T1000 (cell line): ENCODE measurements at places on chromosomes 13 and 19.
A peak's percentile ranks its signal among the peaks of the same experiment; 100 is the strongest.

- no peak for DNase-seq
These were observed 197.0 kb downstream of the MAB21L1 start for GRCh38 chr13:35279500-35279899.

- no peak for DNase-seq
These were observed 74.3 kb upstream of the ATP12A start for GRCh38 chr13:24605923-24606372.

DNA sequence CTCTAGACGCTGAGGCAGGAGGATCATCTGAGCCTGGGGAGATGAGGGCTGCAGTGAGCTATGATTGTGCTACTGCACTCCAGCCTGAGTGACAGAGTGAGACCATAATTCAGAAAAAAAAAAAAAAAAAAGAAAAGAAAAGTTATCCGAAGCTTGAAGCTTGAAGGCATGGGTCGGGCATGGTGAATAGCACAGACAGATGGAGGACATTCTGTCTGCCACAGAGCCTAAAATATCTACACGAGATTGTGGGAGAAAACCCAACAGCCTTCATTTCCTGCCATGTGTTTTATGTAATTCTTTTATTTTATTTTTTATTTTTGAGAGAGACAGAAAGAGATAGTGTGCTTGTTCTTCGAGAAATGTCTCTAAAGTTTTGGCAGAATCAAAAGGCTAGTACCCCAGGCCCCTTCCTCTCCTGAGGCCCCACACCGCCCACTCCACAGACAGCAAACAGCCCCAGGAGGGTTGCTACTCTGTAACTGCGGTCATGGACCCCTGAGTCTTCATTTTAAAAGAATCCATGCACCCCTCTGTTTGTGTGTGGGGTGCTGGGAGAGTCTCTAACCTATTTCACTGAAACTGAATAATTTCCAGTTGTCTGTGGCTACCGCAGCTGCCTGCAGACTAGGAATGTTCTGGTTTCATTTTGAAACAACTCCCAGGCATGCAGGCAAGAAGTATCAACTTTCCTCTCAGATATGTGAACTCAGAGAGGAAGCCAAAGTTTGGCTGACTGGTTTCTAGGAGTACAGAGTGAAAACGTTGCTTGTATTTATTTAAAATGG, 38.4 kb upstream of the RCBTB2 start:
- no peak for DNase-seq

DNA sequence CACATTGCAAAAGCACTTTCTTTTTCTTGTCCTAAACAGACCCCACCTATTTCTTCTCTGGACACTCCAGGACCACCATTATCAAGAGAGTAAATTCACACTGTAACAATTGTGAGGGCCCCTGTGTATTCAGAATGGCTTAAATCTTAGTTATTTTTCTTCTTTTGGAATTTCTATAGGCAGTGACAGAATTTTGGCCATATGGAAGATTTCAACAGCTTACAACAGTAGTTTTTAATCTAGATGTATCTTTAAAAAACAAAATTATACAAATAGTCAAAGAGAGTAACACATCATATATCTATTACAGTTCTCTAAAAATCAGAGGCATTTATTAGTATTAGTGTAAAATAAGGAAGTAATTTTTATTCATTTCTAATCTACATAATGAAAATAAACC, 482.1 kb downstream of the LIG4 start:
- DNase-seq: no peak

DNA sequence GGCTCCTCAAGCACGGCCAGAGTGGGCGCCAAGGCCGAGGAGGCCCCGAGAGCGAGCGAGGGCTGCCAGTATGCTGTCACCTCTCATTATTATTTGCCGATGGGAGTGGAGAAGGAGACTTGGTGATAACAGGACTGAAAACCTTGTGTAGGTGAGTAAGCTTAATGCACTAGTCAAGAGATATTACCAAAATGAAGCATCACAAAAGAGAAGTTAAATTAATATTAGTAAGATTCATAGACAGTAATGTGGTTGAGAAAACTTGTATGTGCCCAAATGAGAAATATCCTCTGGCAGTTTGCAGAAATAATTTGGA, 204.5 kb upstream of the SLITRK1 start:
- DNase-seq: no peak

DNA sequence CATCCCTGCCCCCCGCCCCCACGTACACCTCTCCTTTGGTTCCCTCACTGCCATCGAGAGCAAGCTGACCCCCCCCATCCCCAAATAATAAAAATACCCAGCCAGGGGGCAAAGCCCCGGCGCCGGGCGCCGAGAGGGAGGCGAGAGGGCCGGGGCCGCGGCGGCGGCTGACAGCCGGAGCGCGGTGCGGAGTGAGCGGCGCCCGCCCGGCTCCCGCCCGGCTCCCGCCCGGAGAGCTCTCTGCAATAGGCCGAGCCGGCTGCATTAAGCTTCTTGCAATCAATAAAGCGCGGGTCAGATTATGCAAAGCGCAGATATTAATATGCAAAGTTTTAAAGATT, 40.9 kb downstream of the DEDD2 start:
- peak; percentile 51 for DNase-seq

GRCh38 chr19:29810504-29810871, 1.3 kb upstream of the CCNE1 start:
- no peak for DNase-seq

DNA sequence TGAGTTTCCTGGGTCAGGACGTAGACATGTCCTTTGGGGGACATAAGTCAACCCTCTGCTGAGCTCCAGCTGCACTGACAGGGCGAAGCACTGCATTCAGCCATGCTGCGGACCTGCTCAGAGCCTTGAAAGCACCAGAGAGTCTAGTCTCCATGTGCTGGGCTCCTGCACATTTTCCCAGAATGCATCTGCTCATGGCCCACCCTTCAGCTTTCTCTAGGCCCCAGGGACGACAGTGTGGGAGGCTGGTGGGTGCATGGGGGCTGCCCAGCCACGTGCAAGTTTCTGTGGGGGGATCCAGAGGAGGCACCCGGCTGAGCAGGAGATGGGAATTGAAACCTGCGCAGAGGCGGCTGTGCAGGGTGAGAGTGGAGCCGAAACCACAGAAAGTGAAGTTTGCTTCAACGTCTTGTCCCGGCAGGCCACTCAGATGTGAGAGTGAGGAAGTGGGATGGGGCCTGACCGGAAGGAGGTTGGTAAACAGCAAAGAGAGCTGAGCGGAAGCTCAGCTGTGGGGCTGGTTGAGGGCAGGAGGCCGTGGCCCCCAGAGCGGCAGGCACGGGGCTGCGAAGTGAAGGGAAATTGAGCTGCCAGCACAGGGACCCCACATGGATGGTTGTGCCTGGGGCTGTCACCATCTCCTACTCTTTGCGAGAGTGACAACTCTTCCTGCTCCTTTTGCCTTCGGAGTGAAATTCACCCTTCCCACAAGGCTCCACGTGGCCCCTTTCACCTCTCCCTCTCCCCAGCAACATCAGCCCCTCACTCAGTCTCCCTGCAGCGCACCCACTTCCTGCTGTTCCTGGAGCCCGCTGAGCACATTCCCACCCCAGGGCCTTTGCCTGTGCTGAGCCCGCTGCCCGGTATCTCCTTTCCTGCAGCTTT, 11.8 kb downstream of the PGLS start:
- DNase-seq: no peak

DNA sequence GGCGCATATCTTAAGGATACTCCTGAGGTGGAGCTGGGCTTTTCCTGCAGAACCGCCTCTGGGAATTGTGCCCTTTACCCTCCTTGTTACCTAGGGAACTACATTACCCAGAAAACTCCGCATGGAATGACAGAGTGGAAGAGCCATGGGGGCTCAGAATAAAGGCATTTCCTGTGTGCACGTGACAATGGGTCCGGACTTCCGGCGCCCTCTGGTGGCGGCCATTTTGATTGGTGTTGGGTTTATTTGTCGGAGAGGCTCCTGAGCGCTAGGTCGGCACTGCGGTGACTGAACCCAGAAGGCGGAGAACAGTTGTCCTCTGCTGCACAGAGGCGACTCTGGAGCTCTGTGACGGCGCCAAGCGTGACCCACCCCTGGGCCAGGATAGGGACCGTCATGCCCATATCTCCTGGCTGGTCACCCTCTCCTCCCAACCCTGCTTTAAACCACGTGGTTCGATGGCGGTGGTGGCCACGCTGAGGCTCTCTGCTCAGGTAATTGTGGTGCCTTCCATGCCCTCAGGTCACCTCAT, at the start of gene ZNF587B:
Gene ZNF587B, plus strand, starts transcription at position 229 of the 532 bp plus-strand sequence. Its CDS starts 230 bp downstream, at position 459.
- DNase-seq: peak; percentile 22

GRCh38 chr13:42258747-42259146, 13.2 kb upstream of the AKAP11 start:
- DNase-seq: no peak

DNA sequence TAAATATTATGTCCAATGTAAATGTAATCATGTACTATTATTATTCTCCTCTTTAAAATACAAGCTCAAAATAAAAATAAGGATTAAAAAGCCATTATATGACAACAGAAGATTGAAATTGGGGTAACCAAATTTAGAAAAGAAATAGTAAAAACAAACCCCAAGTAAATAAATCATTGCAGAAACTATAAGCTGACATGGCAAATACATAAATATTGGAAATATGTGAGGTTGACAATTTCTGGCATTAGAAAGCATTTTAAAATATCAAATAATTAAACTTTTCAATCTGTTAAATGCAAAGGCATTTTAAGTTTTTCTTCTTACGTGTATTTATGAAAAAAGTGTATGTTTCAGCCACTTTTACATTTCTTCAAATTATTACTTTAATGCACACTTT, 394.7 kb upstream of the DACH1 start:
- no peak for DNase-seq

DNA sequence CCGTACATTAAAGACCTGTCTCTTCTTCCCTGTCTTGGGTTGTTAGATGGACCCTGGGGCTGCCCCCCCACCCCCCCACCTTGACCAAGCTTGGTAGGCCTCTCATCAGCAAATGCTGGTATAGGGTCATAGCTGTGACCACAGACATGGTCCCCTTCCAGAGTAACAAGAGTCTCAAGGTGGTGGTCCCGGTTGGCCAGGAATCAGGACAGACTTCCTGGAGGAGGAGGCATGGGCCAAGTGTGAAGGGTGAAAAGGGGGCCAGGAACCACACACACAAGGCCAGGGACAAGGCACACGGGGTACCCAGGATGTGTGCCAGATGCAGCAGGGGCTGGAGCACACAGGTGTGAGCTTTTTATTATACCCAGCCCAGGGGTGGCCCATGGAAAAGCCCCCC, 1.1 kb upstream of the MRI1 start:
- DNase-seq: no peak

GRCh38 chr13:71962126-71962525, 95.1 kb upstream of the DACH1 start:
- no peak for DNase-seq

- DNase-seq: no peak
These were observed 65.2 kb upstream of the PEG3 start for GRCh38 chr19:56905631-56906150.

DNA sequence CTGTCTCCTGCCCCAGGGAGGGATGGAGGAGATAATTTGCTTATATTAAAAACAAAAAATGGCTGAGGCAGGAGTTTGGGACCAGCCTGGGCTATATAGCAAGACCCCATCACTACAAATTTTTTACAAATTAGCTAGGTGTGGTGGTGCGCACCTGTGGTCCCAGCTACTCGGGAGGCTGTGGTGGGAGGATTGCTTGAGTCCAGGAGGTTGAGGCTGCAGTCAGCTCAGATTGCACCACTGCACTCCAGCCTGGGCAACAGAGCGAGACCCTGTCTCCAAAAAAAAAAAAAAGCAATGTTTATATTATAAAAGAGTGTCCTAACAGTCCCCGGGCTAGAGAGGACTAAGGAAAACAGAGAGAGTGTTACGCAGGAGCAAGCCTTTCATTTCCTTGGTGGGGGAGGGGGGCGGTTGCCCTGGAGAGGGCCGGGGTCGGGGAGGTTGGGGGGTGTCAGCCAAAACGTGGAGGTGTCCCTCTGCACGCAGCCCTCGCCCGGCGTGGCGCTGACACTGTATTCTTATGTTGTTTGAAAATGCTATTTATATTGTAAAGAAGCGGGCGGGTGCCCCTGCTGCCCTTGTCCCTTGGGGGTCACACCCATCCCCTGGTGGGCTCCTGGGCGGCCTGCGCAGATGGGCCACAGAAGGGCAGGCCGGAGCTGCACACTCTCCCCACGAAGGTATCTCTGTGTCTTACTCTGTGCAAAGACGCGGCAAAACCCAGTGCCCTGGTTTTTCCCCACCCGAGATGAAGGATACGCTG, 184.0 kb downstream of the KDM4B start:
- no peak for DNase-seq

DNA sequence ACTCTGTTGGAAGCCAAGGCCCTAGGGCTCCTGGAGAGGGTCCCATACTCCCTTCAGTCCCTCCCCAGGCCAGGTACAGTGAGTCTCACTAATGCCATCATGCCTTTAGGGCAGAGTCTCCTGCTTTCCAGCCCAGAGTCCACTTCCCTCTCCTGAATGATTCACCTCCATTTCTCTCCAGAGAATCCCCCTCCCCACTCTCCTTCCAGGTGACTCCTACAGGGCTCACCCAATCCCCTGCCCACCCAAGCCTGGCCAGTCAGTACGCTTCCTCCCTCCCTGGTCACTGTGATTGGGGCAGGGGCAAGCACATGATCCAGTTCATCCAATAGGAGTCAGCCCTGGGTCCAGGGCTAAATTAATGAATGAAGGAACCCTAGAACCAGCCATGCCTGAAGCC, 35.0 kb upstream of the PNMA8B start:
- DNase-seq: no peak
